Panc1 (cell line): ENCODE measurements at places on chromosomes 7 and 10. TPM values are rescaled to one million over a fixed set of nuclear protein-coding genes. Genes with fewer than 3 reads are reported as not detected.

DNA sequence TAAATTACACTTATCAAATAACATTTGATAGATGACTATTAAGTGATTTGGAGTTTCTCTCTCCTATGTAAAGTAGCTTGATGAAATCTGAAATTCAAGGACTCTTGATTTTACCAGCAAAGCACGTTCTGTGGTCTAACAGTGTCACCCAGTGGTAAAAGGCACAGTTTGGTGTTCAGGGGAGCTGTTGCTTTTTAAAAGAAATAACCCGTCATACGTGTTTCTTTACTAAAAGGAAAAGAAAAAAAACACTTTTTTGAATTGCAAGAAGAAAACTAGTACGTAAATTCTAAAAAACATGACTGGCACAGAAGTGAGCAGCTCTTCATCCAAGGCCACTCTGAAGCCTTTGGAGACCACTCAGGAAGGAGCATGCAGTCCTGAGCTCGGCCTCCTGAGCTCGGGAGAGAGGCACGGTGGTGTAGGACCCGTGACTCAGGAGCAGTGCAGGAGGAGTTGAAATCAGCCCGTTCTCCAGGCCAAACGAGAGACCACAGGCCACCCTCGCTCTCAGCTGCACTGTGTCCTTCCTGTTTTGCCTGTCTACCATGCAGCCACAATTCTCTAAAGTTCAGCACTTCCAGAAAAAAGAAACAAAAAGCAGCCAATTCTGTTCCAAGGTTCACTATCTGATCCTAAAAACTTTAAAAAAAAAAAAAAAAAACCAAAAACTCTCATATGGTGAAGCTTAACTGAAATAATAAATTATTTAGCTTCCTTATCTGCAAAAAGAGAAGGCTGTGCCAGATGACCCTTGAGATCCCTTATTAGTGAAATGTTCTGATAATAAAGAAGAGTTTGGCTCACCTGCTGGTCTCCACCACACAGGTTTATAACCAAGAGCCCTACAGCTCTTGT, 212.6 kb upstream of the FRMD4A start:
- no peak overlapping the region for H3K27ac ChIP-seq
- no peak overlapping the region for H3K4me3 ChIP-seq
- no peaks in the 10 kb centered on the region for H3K27me3 ChIP-seq
- H3K4me1 ChIP-seq: no peaks in the 10 kb centered on the region

GRCh38 chr7:93092757-93093370, 24.9 kb downstream of the SAMD9 start:
- DNase-seq: peak; percentile 25
- peaks cover 3% of the 10 kb centered on the region; the same call in 1 of the 2 replicates for H3K27me3 ChIP-seq
- H3K36me3 ChIP-seq: no peaks in the 10 kb centered on the region
- no peaks in the 10 kb centered on the region for H3K4me1 ChIP-seq
- H3K27ac ChIP-seq: no peak overlapping the region

- no peak overlapping the region for H3K4me3 ChIP-seq
- H3K36me3 ChIP-seq: no peaks in the 10 kb centered on the region; the same call in 1 of the 2 replicates
- H3K4me1 ChIP-seq: no peaks in the 10 kb centered on the region
- DNase-seq: no peak
- H3K27me3 ChIP-seq: no peaks in the 10 kb centered on the region
- H3K27ac ChIP-seq: no peak overlapping the region
Observed at GRCh38 chr10:22539579-22540298, 174.6 kb downstream of the PIP4K2A start.

- H3K27me3 ChIP-seq: no peaks in the 10 kb centered on the region
- H3K4me3 ChIP-seq: no peak overlapping the region
- no peak overlapping the region for H3K27ac ChIP-seq
- no peaks in the 10 kb centered on the region for H3K36me3 ChIP-seq
- no peaks in the 10 kb centered on the region for H3K4me1 ChIP-seq
Observed at GRCh38 chr7:115271332-115272235, 349.7 kb downstream of the MDFIC start.

DNA sequence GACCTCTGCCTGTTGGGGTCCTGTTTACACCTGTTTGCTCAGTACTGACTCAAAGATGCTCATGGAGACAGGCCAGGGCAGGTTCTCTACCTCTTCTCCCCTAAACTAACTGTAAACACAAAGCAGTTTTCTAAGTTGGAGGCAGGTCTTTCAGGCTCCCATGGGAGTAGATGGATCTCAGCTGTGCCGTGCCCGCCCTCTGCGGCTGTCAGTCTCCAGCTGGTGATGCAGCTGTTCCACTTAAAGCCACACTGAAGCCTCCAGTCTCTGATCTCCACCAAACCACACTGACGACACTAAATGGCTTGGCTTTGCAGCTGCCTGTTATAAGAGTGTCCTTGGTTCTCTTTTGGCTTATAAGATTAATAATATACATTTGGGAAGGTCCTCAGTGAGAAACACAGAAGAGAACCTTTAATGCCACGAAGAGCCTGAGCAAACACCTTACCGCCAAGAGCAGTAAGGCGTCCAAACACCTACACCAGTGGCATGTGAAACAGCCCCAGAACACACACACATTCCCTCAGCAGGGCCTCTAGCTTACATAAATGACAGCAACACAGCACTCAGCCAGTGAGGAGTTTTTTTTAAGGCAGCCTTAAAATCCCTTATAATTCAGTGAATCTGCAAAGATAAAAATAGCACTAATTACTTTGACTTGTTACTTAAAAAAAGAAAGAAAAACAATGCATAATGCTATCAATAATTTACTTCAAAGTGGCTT, 60.4 kb upstream of the KCNIP2 start:
- no peak for DNase-seq
- H3K36me3 ChIP-seq: no peaks in the 10 kb centered on the region
- H3K27me3 ChIP-seq: no peaks in the 10 kb centered on the region

MRLN gene
- total RNA-seq: not detected

DNA sequence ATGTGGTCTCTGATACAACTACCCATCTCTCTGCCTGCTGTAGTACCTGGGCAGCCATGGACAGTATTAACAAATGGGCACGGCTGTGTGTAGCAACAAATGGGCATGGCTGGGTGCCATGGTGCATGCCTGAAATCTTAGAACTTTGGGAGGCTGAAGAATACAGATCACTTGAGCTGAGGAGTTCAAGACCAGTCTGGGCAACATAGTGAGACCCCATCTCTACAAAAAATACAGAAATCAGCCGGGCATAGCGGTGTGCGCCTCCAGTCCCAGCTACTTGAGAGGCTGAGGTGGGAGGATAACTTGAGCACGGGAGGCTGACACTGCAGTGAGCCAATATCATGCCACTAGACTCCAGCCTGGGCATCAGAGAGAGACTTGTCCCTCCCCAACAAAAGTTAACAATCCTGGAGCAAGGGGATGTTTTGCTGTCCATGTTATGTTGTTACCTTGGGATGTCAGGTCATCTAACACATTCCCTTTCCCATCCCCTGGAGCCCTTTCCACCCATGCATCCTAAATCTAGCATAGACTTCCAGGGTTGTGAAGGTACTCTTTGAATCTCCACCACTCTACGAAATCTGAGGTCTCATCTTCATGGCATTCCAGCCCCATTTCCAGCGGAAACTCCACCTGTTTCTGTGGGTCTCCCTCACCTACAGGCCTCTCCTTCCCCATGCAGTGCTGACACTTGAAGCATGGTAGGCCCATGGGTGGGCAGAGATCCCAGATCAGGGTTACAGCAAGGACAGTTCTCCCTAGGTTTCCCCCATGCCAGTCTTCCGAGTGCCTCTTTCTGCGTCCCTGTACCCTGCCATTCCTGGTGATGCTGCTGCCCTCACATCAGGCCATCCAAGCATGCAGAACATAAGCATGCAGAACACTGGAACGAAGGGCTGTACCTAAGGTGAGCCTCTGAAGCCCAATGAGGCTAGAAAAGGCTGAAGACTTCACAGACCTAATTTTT, 13.1 kb downstream of the FXYD4 start:
- H3K27ac ChIP-seq: no peak overlapping the region; the same call in 1 of the 2 replicates
- no peak for DNase-seq
- H3K27me3 ChIP-seq: no peaks in the 10 kb centered on the region

DNA sequence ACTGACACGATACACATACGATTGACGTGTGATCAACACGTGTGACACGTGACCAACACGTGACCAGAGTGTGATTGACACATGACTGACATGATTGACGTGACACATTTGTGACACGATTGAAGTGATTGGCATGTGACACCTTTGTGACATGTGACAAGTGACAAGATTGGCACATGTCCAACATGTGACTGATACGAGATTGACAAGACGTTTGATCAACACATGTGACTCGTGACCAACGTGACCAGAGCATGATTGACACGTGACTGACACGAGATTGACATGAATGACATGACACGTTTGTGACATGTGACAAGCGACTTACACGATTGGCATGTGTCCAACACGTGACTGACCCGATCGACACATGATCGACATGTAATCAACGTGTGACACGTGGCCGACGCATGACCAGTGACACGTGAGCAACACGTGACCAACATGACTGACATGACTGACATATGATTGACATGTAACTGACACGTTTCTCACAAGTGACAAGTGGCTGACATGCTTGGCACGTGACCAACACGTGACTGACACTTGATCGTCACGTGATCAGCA, 22.0 kb downstream of the CRPPA start:
- DNase-seq: no peak
- no peaks in the 10 kb centered on the region for H3K27me3 ChIP-seq
- no peak overlapping the region for H3K4me3 ChIP-seq
- no peak overlapping the region for H3K27ac ChIP-seq
- H3K36me3 ChIP-seq: no peaks in the 10 kb centered on the region

- no peaks in the 10 kb centered on the region for H3K4me1 ChIP-seq
- no peak overlapping the region for H3K4me3 ChIP-seq
- no peak for DNase-seq
- H3K36me3 ChIP-seq: no peaks in the 10 kb centered on the region
- H3K27me3 ChIP-seq: no peaks in the 10 kb centered on the region
- H3K27ac ChIP-seq: no peak overlapping the region
Observed at GRCh38 chr10:59064759-59065539, 111.5 kb upstream of the PHYHIPL start.

DNA sequence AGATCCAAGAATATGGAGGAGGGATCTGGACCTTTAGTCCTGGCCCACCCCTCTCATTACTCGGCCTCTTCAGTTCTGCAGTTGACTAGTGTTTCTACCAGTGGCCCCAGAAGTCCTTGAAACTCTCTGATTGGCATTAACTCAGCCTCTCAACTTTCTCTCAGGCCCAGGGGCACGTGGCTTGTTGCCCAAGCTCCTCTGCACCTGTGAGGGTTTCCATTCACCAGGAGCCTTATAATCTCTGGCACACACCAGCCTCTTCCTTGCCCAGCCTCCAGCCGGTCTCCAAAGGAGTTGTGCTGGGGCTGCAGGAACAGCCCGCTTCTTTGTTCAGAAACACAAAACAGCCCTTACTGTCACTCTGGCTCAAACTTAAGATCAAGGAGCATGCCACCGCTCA, 47.6 kb upstream of the ZPBP start:
- no peaks in the 10 kb centered on the region for H3K36me3 ChIP-seq
- 0 out of 2 replicates have a peak, but pooled peaks cover 2% of the 10 kb centered on the region for H3K27me3 ChIP-seq
- H3K4me3 ChIP-seq: no peak overlapping the region
- no peak overlapping the region for H3K27ac ChIP-seq

ACSL5 gene
- total RNA-seq: 2.4 TPM

DNA sequence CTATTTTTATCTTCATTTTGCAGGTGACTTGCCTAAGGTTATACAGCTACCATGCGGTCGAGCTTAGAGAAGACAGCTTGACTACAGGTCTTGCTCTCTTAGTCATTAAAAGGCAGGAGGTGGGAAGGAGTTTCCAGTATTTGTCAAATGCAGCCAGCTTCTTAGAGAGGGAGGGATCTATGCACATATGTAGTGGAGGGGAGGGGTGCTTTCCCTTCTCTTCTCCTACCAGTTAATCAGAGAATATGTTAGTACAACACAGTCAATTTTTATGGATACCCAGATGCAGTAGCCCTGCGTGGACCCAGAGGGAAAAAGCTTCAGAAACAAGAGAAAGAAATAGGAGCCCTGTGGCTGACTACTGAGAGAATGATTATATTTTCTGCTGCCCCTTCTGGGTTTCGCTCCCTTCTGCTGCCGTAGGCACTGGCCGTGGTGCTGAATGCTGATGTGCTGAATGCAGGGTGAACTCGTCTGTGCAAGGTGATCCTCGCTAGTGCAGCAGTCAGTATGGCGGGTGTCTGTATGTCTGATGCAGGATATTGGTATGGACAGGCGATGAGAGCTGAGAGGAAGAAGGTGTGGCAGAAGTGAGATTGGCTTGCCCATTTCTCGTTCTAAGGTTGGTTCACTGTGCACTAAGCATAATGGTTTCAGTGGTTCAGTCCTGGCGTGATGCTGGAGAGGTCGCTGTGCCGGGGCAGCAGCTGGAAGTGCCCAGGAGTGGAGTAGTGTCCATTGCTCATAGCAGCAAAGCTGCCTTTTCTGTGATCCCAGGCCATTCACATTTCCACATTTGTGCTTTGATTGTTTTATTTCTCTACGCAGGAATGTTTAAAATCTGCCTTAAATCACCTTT, 189.2 kb upstream of the PODXL start:
- H3K4me1 ChIP-seq: no peaks in the 10 kb centered on the region
- no peak overlapping the region for H3K4me3 ChIP-seq
- no peak for DNase-seq
- no peak overlapping the region for H3K27ac ChIP-seq

TFR2 gene
- 9.1 TPM for total RNA-seq

AQP1 gene
- 0.57 TPM for total RNA-seq

GRCh38 chr7:20053334-20054104, 163.7 kb downstream of the MACC1 start:
- no peak overlapping the region for H3K4me3 ChIP-seq
- no peak overlapping the region for H3K27ac ChIP-seq
- no peaks in the 10 kb centered on the region for H3K36me3 ChIP-seq
- no peaks in the 10 kb centered on the region for H3K27me3 ChIP-seq

DNA sequence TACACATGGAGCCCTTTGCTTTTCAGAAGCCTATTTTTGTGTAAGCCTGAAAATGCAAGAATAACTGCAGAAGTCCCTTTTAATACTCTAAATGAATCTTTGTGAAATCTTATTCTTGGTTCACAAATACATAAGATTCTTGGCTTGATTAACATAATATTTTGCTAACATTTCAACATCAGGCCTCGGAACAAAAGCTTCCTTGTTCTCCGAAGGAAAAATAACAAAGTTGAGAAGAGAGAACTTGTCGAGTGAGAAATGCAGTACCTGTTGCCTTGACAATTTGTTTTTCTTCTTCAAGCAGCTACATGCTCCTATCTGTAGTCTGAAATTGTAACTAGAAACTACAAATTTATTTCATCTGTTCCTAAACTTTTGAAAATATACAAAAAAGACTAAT, 8.5 kb downstream of the NT5C2 start:
- peak overlapping the region; percentile 12; the same call in 1 of the 2 replicates for H3K4me3 ChIP-seq
- no peaks in the 10 kb centered on the region for H3K27me3 ChIP-seq
- peak overlapping the region; percentile 92 for H3K27ac ChIP-seq
- no peak for DNase-seq
- peaks cover 77% of the 10 kb centered on the region for H3K4me1 ChIP-seq
- peaks cover 17% of the 10 kb centered on the region; the same call in 1 of the 2 replicates for H3K36me3 ChIP-seq

- DNase-seq: no peak
- no peak overlapping the region for H3K27ac ChIP-seq
- no peaks in the 10 kb centered on the region for H3K36me3 ChIP-seq
- no peak overlapping the region for H3K4me3 ChIP-seq
- H3K27me3 ChIP-seq: no peaks in the 10 kb centered on the region
Observed at GRCh38 chr7:111290982-111291381, 200.1 kb downstream of the LRRN3 start.
